ENCODE measurements at places on chromosomes 3 and 15.

GRCh38 chr3:25041871-25042584, 386.0 kb upstream of the RARB start:
- no peak for DNase-seq

DNA sequence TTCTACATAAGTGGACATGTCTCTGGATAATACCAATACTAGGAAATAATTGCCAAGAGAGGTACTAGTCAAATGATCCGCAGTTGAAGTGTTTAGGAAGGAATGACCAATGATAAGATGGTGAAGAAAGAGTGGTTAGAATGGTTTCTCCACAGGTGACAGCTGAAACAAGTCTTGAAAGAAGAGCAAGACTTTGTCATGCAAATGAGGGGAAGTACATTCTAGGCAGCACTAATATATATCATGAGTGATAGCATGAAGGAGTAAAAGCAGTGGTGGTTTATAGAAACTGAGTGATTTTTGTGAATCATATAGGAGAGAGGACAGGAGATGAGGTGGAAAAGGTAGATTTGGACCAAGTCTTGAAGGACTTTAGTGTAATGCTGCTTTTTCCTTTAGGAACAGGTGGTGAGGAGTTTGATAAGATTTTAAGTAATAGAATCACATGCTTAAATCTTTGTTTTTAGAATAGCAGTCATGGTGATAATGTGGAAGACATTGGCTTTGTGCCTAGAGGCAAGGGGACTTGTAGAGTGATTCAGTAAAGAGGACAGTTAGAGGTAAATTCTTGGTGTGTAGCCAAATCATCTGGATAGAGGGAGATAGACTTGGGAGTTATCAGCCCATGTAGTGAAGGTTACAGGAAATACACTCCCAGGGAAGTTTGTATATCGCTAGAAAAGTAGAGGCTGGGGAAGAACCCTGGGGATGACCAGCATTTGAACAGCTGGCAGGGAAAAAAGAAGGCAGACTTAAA, 31.9 kb downstream of the SLMAP start:
- DNase-seq, result no peak

DNA sequence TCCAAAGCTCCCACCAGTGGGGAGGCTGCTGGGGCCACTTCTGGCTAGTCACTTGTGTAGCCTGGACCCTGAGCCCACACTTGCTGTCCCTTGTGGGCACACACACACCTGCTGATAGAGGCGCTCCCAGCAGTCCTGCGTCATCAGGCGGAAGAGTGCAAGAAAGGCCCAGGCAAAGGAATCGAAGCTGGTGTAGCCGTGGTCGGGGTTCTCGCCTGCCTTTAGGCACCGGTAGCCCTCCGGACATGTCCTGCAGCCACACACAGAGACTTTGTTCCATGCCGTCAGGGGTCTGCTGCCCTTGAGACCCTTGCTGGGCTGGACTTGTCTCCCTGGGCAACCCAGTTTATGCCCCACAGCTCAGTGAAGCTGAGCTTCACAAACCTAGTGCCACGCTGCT, 42.9 kb downstream of the SCN5A start:
- DNase-seq, result no peak

DNA sequence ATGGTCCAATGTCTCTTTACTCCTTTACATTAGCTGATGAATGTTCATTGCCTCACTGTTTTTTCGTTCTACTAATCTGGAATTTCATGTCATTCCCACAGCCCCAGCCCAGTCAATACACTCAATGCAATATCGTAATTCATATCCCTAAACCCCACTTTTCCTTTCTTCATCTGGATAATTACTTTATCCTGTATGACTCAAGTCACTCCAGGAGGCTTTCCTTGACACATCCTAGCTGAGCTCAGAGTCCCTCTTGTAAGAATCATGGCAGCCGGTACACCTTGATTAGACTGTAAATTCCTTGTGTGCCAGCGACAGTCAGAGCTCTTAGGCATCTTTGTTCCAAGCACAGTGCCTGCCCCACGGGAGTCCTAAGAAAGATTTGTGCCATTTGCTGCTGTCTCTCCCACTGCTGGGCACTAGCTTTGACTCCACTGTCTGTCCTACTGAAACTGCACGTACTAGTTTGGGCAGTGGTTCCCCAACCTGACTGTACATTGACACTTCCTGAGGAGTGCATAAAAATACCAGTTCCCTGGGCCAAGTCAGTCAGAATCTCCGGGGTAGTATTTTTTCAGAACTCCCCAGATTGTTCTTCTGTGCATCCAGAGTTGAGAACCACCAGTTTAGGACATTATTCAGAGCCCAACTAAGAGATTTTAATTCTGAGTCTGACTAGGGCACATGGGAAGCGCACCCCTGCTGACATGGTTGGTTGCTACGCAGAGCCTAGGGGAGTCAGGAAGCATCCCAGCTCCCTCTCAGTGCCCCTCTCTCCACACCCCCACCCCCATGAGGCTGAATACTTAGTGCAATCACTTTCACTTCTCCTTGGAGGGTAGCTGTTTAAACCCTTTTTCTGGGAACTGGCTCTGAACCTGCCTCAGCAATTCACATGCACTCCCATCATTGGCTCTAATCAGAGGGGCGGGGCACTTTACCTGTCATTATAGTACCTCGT, 19.5 kb upstream of the C3orf70 start:
- DNase-seq, result no peak

- DNase-seq, result no peak
Observed at GRCh38 chr3:192817506-192817905, 90.2 kb upstream of the FGF12 start.

GRCh38 chr15:63507878-63508818, 3.8 kb downstream of the USP3 start:
- DNase-seq, result no peak

DNA sequence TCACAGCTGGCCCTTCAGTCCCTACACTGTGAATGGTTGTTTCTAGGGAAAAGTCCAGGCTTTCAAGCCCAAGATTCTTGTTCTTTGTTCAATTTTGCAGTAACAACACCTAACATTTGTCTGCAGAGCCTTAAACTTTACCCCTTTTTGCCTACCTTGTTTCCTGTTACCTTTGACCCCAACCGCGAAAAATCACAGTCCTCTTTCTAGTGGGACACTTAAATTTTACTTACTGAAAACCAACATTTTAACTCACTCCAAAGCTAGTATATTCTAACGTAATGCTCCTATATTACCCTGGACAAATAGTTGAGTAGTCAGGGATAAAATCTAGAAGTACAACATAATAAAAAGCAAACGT, 649 bp upstream of the PIK3CB start:
- no peak for DNase-seq

GRCh38 chr3:155972885-155973584, 102.6 kb downstream of the GMPS start:
- DNase-seq, result no peak

DNA sequence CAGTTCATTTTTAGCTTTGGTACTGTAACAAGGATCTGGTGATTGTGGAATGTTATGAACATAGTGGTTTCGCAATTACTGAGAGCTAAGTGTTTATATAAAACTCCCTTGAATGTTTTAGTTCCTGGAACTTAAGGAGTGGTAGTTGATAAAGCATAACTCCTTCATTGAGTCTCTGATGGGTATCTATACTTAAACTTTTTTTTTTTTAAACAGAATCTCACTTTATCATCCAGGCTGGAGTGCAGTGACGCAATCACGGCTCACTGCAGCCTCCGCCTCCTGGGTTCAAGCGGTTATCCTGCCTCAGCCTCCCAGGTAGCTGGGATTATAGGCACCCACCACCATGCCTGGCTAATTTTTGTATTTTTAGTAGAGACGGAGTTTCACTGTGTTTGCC, 11.3 kb downstream of the PRKCI start:
- no peak for DNase-seq

- DNase-seq, result no peak
Observed at GRCh38 chr3:52470920-52471319, 15.5 kb downstream of the NISCH start.

GRCh38 chr3:171257251-171258203, 202.7 kb downstream of the TNIK start:
- no peak for DNase-seq

DNA sequence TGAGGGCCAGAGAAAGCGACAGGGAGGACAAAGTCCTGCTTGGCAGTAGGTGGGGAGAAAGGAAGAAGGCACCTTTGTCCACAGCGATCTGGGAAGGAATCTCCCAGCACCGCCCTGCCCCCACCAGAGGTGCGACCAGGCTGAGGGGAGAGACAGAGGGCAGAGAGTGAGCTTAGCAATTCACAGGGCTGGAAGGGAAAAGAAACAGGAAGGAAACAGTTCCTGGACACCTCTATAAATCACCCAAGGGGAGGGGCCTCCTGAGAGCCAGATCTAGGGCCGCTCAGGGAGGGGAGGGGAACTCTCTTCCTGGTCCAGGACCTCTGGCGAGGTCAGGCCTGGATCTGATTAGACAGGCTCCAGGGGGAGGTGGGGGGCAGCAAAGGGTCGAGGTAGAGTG, 35.4 kb downstream of the RNU5B-1 start:
- no peak for DNase-seq

DNA sequence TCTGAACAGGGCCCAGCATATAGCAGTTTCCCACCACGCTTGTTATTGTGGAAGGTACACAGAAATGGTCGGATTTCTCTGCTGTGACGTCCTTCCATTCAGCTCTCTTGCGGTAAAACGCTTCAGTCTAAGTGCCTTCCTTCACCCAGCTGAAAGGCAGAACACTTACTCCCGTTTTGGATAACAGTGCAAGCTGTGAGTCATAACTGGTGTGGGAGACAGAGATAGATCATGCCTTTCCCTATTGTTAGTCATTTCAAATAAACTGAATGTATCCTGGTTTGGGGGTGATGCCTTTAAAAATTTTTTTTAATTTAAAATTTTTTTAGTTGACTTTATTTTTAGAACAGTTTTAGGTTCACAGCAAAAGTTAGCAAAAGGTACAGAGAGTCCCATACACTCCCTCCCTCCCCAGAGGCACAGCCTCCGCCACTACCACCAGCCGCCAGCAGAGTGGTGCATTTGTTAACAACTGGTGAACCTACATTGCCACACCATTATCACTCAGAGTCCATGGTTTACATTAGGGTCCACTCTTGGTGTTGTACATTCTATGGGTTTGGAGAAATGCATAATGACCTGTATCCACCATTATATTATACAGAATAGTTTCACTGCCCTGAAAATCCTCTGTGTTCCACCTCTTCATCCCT, 94.9 kb upstream of the NSMCE3 start:
- no peak for DNase-seq

DNA sequence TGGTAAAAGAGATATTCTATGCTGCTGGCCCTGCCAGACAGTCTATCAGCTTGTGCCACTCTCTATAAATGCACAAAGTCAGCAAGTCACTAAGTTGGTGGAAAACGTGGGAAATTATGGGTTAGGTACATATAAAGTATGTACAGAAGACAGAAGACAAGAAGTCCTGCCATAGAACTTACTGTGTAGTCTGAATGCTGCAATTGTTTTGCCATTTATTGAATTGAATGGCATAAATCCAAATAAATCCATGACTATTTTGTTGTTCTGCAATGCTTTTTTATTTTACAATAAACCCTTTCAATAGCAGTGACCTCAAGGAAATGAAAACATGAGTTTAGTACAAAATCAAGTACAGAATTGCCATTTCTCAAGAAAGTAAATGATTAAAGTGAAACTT, 34.1 kb upstream of the TM4SF1 start:
- no peak for DNase-seq

DNA sequence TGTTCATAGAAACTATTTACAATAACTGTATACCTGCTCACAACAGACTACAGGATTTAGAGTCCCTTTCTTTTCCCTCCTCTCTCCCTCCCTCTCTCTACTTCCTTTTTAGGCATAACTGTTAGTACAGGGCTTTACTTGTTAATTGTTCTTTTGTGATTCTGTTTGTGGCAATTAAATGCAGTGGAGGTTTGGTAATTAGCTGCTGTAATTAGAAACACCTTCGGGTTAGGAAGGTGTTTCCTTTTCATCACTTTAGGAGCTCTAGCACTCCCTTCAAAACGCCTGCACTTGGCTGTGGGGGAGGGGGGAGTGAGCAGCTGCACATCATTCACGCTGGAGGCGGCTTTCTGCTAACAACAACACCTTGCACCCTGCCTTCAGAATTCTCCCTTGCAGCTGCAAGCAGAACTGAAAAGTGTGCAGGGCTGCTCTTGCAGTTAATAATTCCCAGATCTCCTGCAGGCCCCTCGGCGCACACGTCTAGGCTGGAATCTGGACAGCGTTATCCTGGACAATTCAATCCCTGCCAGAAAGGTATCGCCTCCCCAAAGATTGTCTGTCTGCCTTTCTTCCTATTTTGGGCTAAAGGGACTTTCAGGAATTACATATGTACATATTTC, 242.6 kb upstream of the RGMA start:
- DNase-seq, result no peak

- DNase-seq, result no peak
Observed at GRCh38 chr15:92648190-92648875, 7.2 kb downstream of the FAM174B start.

All from thoracic aorta (tissue), 2 donors.